Large intestine (tissue), 12 donors: ENCODE measurements at places on chromosomes 13 and 19. TPM values are rescaled to one million over a fixed set of nuclear protein-coding genes. Genes with fewer than 3 reads are reported as not detected.

DNA sequence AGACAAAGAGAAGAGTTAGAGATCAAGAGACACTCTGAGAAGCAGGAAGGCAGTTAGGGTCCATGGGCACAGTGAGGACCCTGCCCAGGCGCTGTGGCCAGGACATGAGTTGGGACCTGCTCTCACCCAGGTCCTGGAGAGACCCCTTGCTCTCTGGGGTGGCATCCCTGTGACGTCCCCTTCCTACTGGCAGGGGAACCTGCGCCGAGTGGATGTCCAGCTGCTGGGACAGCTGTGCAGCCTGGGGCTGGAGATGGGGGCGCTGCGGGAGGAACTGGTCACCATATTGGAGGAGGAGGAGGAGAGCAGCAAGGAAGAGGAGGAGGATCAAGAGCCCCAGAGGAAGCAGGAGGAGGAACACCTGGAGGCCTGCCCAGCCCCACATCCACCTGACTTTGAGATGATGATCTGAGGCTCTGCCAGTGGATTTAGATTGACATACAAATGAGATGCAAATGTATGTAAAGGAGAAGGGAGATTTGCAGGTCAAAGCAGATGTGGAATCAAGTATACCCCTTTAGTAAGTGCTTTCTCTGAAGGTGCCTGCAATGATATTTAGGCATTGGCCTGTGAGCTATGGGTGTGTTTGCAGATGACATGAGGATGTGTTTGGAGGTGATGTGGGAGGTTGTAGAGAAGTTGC is 978 bp downstream of the ERICH4 start:
- peaks cover 20% of the 10 kb centered on the region for H3K4me1 ChIP-seq
- peak overlapping the region; percentile 57 for H3K4me3 ChIP-seq
- no peak for DNase-seq
- H3K36me3 ChIP-seq = no peaks in the 10 kb centered on the region

DNA sequence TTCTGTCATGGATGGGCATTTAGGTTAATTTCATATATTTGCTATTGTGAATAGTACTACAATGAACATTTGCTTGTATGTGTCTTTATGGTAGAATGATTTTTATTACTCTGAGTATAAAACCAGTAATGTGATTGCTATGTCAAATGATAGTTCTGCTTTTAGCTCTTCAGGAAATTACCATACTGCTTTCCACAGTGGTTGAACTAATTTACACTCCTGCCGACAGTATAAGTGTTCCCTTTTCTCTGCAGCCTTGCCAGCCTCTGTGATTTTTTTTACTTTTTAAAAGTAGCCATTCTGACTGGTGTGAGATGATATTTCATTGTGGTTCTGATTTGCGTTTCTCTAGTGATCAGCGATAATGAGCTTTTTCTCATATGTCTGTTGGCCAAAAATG is 6.5 kb downstream of the SIGLEC7 start:
- no peak overlapping the region for H3K4me3 ChIP-seq
- no peak overlapping the region for H3K27ac ChIP-seq
- H3K36me3 ChIP-seq = no peaks in the 10 kb centered on the region
- H3K4me1 ChIP-seq = no peaks in the 10 kb centered on the region

- no peak for DNase-seq
- H3K27me3 ChIP-seq = peaks cover 3% of the 10 kb centered on the region
- peaks cover 5% of the 10 kb centered on the region for H3K4me1 ChIP-seq
- peak overlapping the region; percentile 70 for H3K4me3 ChIP-seq
- no peak overlapping the region for H3K27ac ChIP-seq
These were observed 515 bp upstream of the ZNF324B start for GRCh38 chr19:58450856-58451357.

- no peak for DNase-seq
- H3K27ac ChIP-seq = no peak overlapping the region
- H3K27me3 ChIP-seq = no peaks in the 10 kb centered on the region
- no peak overlapping the region for H3K4me3 ChIP-seq
These were observed 61.8 kb upstream of the RANBP3 start for GRCh38 chr19:6039566-6040225.

DNA sequence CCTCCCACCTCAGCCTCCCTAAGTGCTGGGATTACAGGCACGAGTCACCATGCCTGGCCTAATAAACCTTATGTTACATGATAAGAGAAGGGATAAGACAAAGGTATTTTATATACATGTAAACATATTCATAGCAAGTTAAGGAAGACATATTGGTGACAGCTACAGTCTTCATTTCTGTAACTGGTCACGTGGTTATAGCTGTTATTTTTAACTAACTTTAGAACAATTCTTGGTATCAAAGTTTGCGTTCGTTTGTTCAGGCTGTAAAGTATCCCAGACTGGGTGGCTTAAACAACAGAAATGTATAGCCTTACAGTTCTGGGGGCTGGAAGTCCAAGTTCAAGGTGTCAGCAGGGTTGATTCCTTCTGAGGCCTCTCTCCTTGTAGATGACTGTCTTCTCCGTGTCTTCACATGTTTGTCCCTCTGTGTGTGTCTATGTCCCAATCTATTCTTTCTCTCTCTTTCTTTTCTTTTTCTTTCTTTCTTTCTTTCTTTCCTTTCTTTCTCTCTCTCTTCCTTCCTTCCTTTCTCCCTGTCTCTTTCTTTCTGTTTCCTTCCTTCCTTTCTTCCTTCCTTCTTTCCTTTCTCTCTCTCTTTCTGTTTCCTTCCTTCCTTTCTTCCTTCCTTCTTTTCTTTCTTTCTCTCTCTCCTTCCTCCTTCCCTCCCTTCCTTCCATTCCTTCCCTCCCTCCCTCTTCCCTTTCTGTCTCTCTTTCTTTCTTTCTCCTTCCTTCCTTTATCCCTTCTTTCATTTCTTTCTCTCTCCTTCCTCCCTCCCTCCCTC is 7.6 kb downstream of the ACTL9 start:
- H3K27me3 ChIP-seq = no peaks in the 10 kb centered on the region
- H3K4me1 ChIP-seq = no peaks in the 10 kb centered on the region
- H3K4me3 ChIP-seq = no peak overlapping the region
- no peaks in the 10 kb centered on the region for H3K36me3 ChIP-seq

- DNase-seq = no peak
- no peak overlapping the region for H3K4me3 ChIP-seq
- H3K27me3 ChIP-seq = no peaks in the 10 kb centered on the region
- H3K27ac ChIP-seq = no peak overlapping the region
These were observed 12.3 kb downstream of the TMED1 start for GRCh38 chr19:10823690-10824089.

GRCh38 chr13:32021785-32022184 is 9.8 kb upstream of the FRY start:
- no peak overlapping the region for H3K4me3 ChIP-seq
- no peak for DNase-seq
- H3K4me1 ChIP-seq = no peaks in the 10 kb centered on the region
- H3K27ac ChIP-seq = no peak overlapping the region
- H3K36me3 ChIP-seq = no peaks in the 10 kb centered on the region

DNA sequence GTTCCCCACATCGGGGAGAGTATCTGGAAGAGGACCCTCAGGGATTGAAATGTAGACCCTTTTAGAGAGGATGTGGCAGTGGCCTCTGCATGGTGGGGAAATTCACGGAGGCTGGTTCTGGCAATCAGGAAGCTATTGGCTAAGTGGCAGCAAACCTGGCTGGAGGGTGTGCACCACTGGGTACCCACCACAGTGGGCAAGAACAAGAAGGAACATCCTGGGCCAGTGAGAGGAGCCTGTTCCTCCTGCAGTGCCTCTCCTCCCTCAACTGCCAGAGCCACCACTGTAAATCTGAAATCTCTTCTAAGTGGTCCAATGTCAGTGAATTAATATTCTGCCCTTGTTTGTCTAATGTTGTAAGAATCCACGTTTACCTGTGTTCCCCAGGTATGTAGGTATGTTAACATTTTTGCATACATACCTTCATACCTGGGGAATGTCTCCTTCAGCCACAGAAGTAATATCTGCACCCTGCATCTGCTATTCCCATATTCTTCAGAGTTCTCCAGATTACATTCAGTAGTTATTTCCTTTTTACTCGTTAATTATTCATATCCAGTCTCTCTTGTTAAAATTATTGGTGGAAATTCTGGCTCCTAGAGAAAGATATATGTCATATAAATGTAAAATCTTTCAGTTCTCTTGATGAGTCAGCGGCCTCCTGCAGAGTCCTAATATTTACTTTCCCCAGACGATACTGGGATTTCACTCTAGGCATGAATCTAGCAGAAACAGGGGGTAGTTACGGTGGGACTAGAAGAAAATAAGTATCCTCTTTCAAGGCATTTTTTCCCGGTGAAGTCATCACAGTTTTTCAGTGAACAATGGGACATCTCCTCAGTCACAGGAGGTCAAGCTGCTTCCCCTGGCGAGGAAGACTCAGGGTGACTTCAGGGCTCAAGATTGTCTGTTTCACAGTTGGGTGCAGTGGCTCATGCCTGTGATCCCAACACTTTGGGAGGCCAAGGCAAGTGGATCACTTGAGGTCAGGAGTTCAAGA is 148.3 kb downstream of the MYO16 start:
- no peaks in the 10 kb centered on the region for H3K36me3 ChIP-seq
- H3K27ac ChIP-seq = no peak overlapping the region
- no peaks in the 10 kb centered on the region for H3K4me1 ChIP-seq
- no peak overlapping the region for H3K4me3 ChIP-seq
- no peaks in the 10 kb centered on the region for H3K27me3 ChIP-seq
- no peak for DNase-seq

- no peak for DNase-seq
- H3K27me3 ChIP-seq = no peaks in the 10 kb centered on the region
- peaks cover 4% of the 10 kb centered on the region for H3K4me1 ChIP-seq
These were observed 14.3 kb upstream of the MCF2L start for GRCh38 chr13:112954488-112955270.

DNA sequence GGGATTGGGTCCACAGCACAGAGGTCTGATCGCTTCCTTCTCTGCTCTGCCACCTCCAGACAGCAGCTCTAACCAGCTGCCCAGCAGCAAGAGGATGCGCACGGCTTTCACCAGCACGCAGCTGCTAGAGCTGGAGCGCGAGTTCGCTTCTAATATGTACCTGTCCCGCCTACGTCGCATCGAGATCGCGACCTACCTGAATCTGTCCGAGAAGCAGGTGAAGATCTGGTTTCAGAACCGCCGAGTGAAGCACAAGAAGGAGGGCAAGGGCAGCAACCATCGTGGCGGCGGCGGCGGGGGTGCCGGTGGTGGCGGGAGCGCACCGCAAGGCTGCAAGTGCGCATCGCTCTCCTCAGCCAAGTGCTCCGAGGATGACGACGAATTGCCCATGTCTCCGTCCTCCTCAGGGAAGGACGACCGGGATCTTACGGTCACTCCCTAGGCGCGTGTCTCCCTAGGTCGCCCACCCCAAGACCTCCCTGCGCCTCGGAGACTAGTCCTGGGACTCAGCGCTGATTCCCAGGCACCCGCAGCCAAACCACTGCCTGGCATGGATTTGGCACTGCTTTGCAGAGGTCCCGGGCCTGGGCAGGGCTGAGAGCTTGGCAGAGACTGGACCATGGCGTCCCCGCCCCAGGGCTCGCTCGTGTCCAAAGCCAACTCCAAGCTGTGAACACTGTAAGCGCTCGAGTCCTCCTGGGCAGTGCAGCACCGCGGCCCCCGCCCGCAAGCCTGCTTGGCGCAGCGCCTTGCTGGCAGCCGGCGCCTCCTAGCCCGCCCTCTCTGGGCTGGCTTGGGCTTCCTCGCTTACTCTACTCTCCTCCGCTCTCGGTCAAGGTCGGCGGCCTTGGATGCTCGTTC is 1.5 kb downstream of the GSX1 start:
- H3K4me1 ChIP-seq = peaks cover 8% of the 10 kb centered on the region
- no peak overlapping the region for H3K27ac ChIP-seq
- DNase-seq = no peak
- no peaks in the 10 kb centered on the region for H3K36me3 ChIP-seq
- peaks cover 100% of the 10 kb centered on the region for H3K27me3 ChIP-seq

- H3K36me3 ChIP-seq = no peaks in the 10 kb centered on the region
- H3K27me3 ChIP-seq = no peaks in the 10 kb centered on the region
- no peak overlapping the region for H3K27ac ChIP-seq
- H3K4me1 ChIP-seq = no peaks in the 10 kb centered on the region
These were observed 263.0 kb downstream of the DCT start for GRCh38 chr13:94216476-94216875.

- no peak for DNase-seq
- no peak within 1 kb of the TSS for H3K4me3 ChIP-seq
These were observed at the start of gene EXOC3L2 for GRCh38 chr19:45245334-45245787. TSS of gene EXOC3L2 (minus strand) at chr19:45245407. CDS start at chr19:45239045, 6,362 bp downstream.

Gene KLK15
- 0.10 TPM for polyA plus RNA-seq

Gene GNA15
- 2.1 TPM for polyA plus RNA-seq
